ENCODE measurements at places on chromosomes 2 and 18. TPM values are rescaled to one million over a fixed set of nuclear protein-coding genes. Genes with fewer than 3 reads are reported as not detected.

- no peak for DNase-seq
These were observed 119.1 kb upstream of the PELI1 start for GRCh38 chr2:64263315-64263714.

The CYP1B1 gene
- polyA plus RNA-seq = 106 TPM

DNA sequence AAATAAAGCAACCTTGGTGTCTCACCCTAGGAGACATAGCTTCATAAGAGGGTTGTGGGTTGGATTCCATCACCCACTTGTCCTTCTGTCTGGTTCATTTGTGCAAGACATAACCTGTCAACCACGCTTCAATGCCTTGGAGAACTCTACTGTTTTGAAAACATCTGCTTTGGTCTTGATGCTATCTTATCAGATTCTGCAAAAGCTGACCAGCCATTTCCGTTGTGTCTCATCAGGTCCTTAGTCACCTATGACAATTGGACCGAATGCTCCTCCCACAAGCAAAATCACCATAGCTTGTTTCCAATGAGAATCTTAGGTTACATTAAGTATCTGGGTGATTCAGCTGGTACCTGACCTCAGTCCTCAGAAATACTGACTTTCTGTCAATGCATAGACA is 35.4 kb downstream of the STAT4 start:
- DNase-seq = no peak

DNA sequence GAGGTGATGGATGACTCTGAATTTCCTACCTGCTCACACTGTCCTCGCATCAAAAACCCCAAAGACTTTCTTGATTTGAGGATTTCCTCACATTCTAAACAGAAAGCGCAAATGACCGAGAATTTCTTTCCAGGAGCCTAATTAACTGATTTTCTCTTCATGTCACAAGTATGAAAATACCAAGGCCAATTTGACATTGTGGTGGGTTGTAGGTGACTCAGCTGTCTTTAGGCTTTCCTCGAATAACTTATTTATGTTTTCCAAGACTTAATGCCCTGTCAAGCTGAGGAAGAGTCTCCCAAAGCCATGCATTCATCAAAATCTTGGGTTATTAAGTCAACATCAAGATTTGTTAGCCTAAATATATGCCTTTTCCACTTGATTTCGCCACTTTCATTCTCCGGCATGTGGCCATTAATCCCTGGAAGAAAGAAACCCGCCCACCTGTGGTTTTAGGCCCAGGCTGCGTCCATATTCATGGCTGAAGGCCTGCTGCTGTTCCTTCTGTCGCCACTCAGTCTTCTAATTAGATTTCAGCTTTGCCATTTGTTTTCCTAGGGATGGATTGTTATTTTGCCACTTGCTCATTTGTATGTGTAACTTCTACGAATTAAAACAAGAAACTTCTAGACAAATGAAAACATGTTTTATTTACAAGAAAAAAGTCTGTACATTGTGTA is 84.9 kb downstream of the ST6GAL2 start:
- DNase-seq = no peak

GRCh38 chr2:219252900-219253752 is at the start of gene TUBA4B:
Gene TUBA4B (plus strand): TSS chr2:219253243. CDS start chr2:219253408, 165 bp downstream.
- DNase-seq = no peak

- DNase-seq = no peak
These were observed 63.0 kb downstream of the MAPK4 start for GRCh38 chr18:50622865-50623393.

DNA sequence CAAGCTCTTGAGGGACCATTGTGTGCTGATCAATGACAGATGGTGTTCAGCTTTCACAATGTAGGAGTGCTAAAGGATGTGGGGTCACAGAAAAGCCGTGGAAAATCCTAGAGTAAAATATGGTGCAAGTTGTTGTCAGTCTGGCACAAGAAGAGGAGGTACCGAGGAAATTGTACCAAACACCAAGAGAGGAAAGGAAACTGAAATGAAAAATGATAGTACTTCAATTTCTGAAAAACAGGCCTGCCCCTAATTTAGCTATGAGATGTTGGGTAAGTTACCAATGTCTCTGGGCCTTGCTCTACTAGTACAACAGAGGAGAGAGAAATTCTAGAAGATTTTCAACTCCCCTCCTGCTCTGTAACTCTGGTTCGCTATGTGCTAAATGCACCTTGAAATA is 78.8 kb upstream of the PELI1 start:
- no peak for DNase-seq

The GPR45 gene
- not detected for polyA plus RNA-seq

DNA sequence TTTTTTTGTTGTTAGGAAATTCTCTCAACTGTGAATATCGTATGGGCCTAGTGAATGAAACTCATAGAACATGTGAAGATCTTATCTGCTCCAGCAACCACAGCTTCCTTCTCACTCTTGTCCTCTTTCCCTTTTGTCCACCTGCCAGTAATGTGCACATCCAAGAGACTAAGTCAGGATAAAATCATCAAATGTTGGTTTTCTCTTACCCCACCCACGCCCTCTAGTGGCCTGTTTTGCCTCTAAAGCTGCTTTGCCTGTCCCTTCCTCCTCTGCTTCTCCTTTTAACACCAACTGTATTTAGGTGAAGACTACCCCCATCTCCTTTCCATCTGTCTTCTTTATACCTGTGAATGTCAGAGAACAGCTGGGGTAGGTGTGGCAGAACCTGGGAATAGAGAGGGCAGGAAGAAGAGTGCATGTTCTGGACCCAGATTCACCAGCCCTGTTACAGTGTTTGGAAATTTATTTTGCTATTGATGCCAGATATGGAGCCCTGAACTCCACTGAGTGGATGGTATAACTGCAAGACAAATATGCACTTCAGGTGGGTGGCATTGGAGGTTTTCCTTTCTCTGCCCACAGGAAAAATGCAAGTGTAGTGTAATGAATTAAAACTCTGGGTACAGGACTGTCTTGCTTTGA is 8.4 kb upstream of the MGAT5 start:
- peak; percentile 68 for DNase-seq
